ENCODE measurements at places on chromosomes 5 and 9. TPM values are rescaled to one million over a fixed set of nuclear protein-coding genes. Genes with fewer than 3 reads are reported as not detected.

Gene C9orf72
- total RNA-seq: 18.5 TPM

Gene RFESD
- 3.3 TPM for total RNA-seq

Gene PALM2AKAP2
- 3.5 TPM for total RNA-seq

Gene THOC3
- 34.8 TPM for total RNA-seq

Gene IRGM
- total RNA-seq: not detected

Gene LPCAT1
- total RNA-seq: 24.1 TPM

DNA sequence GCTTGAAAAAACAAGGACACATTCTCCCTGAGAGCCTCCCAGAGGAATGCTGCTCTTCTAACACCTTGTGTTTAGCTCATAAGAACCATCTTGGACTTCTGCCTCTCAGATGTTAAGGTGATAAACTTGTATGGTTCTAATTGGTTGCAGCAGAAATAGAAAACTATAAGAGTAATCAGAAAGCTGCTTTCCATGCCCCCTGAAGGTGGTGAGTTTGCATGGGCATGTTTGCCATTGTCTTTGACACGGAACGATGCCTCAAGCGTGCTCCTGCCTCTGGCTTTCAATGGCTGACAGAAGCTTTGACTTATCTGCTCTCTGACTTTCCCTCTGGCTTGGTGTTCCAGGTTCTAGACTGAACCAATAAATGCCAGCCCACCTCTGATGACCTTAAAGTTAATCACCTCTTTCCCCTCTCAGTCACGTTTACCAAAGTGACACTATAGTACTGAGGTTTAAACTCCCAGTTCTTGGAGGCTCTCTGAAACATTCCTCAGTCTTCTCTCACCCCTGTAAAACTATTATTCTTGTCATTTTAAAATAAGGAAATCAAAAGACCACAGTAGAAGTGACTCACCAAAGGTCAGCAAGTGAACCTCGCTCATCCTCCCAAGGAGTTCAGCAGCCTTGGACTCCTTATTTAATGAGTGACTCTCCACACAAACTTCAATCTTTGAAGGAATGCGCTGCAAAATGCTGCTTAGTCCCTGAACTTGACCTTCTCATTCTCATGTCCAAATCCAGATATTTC lies 103.6 kb downstream of the PIK3R1 start:
- no peaks in the 10 kb centered on the region for H3K27me3 ChIP-seq
- peaks cover 3% of the 10 kb centered on the region for H3K4me1 ChIP-seq
- DNase-seq: no peak

DNA sequence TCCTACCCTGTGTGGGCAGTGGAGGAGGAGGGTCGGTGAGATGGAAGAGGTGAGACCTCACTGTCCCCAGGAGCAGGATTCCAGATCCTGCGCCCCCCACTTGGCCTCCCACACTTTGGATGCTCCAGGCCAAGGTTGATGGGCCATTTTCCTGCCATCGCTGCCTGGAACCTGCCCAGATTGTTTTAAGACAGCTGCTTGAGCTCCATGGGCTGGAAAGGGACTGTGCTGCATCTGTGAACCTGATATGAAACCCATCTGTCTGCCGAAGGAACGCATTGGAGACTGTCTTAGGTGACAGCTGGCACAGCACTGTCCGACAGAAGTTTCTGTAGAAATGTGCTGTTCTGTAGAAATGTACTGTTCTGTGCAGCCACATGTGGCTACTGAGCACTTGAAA lies 72.7 kb upstream of the SLC25A48 start:
- no peaks in the 10 kb centered on the region for H3K36me3 ChIP-seq
- no peak overlapping the region for H3K27ac ChIP-seq
- DNase-seq: no peak
- no peaks in the 10 kb centered on the region for H3K4me1 ChIP-seq

Data from ovary (tissue), 10 donors.